Activated CD8-positive, alpha-beta T cell treated with anti-CD3 and anti-CD28 coated beads for 36 hours (primary cell): ENCODE measurements at places on chromosomes 7 and 10. TPM values are rescaled to one million over a fixed set of nuclear protein-coding genes. Genes with fewer than 3 reads are reported as not detected.

The KIAA1217 gene
- total RNA-seq = 1.3 TPM

The GNGT1 gene
- not detected for total RNA-seq

DNA sequence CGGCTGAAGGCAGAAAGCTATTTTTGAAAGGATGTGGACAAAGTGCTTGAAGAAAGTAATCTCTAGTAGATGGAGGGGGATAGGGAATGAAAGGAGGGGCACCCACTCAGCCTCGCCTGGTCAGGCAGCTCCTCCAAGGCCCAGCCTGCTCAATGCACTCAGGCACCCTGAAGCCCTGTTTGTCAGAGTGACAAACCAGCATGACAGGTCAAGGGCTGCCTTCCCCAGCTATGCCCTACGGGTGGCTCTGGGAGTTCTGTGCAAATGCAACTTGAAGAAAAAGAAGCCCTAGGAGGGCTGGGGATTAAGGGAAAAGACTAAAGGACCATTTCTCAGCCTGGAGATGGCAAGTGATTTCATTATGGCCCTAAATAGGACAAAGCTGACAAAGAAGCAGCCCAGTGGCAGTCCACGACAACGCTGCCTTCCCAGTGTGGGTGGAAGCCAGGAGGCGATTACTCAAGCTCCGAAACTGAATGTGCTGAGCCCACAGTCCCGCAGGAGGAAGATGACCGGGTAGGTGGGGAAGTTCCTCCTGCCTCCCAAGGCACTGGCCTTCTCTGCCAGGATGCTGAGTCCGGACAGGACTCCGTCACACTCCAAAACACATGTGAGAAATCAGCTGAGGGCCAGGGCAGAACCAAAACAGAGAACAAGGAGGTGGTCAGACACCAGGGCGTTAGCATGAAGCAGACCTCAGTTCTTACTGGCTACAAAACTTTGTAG lies 16.3 kb downstream of the LIPA start:
- DNase-seq = no peak

DNA sequence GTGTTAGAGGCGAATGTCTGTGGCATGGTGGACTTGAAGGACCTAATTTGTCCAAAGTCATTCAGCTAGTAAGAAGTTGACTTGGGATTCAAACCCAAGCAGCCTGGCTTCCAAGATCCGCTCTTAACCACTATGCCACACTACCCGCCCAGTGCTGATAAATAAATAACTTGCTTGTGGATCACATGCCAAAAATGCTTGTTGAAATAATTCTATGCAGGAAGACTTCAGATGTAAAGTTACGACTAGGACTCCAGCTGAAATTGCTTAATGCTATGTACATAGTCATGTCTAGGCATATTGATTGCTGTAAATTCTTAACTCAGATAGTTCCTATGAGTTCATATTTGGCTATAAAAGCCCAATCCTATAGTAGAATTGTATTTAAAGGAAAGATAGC lies 76.0 kb downstream of the PLXDC2 start:
- DNase-seq = no peak
